ENCODE measurements at places on chromosomes 5 and 9.
A peak's percentile ranks its signal among the peaks of the same experiment; 100 is the strongest.

- no peak for DNase-seq
Measured at GRCh38 chr5:115319007-115319406, 22.6 kb upstream of the CCDC112 start.

DNA sequence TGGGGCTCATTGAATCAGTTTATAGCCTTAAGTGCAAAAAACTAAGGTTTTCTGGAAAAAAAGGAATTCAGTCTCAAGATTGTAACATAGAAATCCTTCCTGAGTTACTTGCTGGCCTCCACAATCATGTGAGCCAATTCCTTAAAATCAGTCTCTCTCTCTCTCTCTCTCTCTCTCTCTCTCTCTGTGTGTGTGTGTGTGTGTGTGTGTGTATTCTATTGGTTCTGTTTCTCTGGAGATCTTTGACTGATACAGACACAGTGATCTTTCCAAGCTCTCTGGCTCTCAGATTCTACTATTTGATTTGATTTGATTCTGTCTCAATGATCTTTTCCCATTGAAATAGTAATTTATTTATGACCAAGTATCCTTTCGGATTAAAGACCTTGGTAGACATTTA, 74.6 kb downstream of the CFAP95 start:
- DNase-seq = no peak

DNA sequence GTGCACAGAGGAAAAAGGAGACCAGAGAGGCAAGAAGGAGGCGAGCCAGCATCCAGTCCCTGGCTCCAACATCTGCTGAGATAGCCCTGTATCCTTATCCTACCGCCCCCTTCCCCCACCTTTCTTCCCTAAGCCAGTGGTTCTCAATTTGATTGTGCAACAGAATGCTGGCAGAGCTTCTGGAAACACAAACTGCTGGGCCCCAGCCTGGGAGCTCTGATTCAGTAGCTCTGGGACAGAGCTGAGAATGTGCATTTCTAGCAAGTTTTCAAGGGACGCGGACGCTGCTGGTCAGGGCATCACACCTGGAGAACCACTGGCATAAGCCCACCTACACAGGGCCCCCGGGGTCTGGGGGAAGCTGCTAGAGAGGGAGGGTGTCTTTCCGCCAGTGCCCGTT, 21.1 kb downstream of the AK8 start:
- peak; percentile 92 for DNase-seq

DNA sequence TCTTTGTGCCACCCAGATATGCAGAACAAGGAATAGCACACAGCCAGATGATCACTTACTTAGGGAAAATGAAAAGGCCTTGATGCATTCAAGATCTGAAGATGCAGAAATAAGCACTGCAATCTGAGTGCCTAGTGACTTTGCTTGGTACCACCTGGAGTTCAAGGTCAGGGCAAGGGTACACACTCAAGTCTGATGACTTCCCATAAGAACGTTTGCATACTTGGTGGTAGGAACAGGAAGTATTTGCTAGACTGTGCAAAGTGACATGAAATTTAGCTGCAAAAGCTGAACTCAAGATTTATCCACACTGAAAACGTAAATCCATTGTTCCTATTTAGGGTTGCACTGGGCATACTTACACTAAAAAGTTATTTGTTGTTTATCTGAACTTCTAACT, 177.1 kb downstream of the PIK3R1 start:
- no peak for DNase-seq

DNA sequence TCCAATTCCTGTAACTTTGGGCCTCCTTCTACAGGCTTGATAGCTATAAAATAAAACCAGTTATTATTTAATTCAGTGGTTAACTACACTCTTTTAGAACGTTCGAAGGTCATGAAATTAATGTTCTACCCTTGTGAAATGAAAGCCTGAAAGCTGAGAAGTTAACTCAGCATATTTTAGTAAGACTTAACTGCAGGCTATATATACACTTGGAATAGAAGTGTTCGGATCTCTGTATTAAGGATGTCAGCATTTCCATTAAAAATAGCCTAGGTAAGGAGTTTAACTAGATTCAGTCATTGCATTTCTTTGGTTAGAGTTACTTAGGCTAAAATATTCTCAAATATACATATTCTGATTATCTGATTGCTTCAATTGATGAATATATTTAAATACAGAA, 229.2 kb downstream of the MRPS30 start:
- no peak for DNase-seq

GRCh38 chr9:16825331-16825725, 45.1 kb downstream of the BNC2 start:
- peak; percentile 43 for DNase-seq

DNA sequence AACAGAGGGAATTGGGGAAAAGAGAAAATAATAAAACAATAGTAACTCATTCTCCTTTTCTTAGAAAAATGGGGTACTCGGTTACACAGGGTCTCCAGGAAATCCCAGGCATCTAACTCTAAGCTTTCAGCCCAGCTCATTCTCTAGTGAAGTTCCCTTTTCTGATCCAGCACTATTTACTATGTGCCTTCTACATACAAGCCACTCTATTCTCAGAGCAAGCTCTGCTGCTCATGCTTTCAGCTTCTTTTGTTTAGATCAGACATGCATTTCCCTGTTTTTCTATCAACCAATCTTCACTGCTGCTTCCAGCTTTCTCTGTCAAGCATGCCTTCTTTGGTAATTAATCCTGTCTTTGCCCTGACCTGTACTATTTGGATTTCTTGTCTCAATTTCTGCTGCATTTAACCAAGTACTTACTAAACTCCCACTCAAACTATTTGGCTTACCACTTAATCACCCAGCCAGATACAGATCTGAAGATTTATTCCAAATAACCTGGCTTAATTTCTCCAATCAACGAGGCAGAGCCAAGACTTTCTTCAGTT, 25.3 kb downstream of the OSMR start:
- DNase-seq = peak; percentile 15

GRCh38 chr5:154164249-154164581, 26.3 kb upstream of the GALNT10 start:
- no peak for DNase-seq

DNA sequence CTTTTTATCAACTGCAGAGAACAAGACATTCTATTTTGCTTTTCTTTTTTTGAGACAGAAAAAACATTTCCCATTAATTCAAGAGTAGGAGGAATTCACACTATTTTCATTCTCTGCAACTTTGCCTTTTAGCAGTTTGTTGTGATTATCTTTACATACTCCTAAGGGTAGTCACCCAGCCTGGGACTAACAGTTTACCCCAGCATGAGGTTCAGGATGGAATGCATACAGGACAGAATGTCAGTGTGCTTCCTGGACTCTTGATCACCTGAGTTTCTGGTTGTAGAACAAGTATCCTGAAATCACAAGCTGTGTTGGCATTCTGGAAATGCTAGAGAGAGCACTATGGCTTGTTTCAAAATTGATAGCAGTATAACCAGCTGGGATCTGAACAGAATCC, 368.1 kb downstream of the KIF4B start:
- DNase-seq = no peak

DNA sequence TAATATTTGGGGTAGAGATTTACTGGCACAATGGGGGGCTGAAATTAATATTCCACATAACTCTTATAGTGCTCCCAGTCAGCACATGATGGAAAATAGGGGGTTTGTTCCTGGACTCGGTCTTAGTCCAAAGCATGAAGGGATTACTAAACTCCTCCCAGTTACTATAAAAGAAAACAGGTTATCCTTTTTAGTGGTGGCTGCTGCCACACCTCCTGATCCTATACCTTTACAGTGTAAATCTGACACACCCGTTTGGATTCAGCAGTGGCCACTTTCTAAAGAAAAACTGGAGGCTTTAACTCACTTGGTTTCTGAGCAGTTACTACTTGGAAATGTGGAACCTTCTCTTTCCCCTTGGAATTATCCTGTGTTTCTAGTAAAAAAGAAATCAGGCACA, 572.9 kb upstream of the PTGER4 start:
- DNase-seq = no peak

GRCh38 chr5:106658150-106658549, 1012.6 kb downstream of the EFNA5 start:
- no peak for DNase-seq

- DNase-seq = no peak
Measured at GRCh38 chr5:38582975-38583319, 26.5 kb upstream of the LIFR start.

DNA sequence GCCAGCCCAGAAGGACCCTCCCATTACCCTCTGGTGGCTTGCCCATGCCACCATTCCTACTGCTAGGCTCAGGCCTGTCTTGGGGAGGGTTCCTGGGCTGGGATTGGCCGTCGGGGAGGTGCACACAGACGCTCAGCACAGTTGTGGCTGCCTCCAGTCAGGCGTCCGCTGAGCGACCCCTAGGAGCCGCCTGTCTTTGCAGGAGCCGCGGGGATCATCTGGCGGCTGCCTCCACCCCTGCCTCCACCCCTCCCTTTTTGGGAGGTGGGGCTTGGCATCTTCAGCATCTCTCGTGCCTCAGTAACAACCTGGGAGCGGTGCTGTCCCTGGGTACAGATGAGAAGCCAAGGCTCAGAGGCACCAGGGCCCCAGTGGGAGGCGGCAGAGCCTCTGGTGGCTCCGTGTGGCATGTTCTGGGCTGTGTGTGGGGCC, 39.6 kb downstream of the RXRA start:
- no peak for DNase-seq

DNA sequence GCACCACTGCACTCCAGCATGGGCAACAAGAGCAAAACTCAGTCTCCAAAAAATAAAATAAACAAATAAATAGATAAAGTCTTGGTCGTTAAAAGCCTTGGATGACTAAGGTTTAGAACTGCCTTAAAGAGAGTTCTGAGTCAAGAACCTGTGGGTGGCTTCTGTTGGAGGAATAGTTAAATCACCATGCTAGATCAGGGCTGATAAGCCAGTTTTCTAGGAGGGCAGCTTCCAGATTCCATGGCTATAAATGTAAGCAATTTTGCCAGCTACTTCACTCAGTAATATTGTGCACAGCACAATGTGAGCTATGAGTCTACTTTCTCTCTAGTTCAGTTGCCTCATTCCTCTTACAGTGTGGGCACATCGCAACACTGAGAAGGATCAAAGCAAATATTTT, 242.1 kb upstream of the NUDT12 start:
- DNase-seq = peak; percentile 2

DNA sequence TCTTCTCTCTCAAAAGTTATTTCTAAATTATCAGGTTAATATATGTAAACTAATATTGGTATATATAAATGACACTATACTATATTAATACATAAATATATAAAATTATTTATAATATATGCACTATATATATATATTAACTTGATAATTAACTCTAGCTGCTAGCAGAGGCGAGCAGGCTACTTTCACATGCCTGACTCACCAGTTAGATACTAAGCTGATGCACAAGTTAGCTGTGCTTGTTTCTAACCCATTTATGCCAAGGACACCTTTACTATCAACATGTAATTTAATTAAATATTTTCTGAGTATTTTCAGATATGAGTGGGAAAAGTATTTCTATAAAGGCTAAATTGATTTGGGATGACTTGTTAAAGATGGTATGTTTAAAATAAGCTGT, 70.1 kb downstream of the TRIO start:
- peak; percentile 34 for DNase-seq

DNA sequence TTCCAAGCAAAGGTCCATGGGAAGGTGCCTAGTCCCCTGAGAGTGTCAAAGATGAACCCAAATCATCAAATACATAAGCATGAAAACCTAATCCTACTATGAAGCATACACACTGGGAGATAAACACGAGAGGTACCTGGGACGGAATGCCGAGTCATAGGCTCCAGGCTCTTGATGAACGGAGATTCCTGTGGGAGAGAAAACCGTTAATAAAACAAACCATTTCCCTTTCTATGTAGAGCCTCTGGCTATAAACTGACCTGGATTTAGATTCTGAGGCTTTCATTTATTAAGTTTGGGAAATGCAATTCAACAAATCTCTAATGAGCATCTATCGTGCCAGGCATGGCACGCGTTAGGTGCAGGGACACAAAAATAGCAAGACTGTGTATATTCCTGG, 206.4 kb upstream of the IL12B start:
- no peak for DNase-seq

DNA sequence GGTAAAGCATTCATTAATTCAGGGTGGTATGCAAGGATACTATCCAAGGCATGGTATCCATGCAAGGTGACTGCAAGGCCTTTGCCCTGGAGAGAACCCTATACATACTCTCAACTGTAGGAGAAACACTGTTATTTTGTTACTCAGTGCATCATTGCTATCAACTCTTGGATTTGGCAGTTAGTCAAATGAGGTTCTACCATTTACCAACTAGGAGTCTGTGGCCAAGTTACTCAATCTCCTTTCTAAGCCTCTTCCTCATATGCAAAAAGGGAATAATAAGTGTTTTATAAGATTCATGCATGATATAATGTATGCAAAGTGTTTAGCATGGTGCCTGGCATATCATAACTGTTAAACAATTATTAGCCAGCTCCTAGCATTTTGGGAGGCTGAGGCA, 4.0 kb downstream of the PCDHGC3 start:
- peak; percentile 25 for DNase-seq

- no peak for DNase-seq
Measured at GRCh38 chr9:462606-463005, 247.9 kb downstream of the DOCK8 start.

GRCh38 chr9:104788251-104788650, 24.3 kb downstream of the NIPSNAP3B start:
- DNase-seq = no peak

DNA sequence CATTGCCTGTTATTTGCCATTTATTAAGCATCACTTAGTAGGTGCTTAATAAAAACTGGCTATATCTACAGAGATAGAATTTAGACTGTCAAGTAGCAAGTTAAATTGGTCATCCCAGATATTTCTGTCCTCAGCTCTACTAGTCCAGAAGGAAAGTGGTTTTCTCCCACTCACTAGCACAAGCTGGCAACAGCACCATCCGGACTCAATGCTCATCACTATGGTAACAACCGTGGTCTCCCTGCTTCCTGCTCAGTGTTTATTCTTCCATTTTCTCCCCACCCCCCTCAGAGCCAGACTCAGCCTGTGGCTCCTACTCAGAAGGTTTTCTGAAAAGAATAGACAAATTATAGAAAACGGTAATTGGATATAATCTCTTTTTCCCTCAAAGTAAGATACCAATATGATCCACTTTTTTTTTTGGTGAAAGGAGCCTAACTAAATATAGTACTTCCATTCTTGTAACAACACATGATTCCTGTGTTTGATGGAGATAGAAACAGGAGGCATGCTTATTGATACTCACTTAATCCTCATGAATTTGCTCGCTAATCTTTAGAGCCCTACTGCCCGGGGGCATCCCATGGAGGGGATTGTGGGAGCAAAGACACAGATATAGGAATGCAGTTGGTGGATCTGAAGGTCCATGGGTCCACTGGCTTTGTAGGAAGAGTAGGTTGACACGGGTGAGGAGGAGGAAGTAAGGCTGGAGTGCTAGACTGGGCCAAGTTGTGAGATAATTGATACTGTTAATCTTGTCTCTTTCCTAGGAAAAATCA, 191.4 kb downstream of the MAN2A1 start:
- DNase-seq = peak; percentile 12

- no peak for DNase-seq
Measured at GRCh38 chr5:95727764-95728191, 3.4 kb upstream of the RHOBTB3 start.

DNA sequence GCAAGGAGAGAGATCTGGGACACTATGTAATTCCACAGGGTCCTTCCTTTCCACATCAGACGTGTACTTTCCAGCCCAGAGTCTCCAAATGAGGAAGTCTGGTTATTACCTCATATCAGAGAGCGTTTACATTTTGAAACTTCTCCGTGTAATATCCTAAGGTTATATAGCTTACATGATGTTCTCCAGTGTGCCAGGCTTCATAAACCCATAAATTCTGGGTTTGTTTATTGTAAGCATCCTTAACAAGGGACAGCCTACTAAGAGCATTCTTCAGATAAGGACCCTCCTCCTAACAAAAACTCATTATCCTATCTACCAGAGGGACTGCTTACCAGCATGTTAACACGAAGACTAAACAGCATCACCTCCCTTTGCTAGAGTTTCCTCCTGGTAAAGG, 17.9 kb downstream of the SRFBP1 start:
- no peak for DNase-seq
